ENCODE measurements at places on chromosomes 5 and 9.

DNA sequence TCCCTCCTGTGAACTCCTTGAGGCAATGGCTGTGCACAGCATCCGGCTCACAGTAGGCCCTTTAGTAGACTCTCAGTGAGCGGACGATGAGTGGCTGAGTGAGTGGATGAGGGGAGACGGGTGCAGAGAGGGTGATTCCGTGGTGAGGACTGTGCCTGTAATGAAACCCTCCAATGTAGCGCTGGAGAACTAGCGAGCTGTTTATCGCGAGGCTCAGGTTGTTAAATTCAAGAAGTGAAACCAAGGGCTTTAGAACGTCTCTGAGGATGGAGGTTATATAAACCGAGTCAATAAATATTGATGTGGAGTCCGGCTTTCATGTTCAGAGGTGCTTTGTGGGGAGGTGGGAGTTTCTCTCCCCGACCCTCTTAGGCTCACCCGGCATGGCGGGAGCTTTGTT is 53.2 kb downstream of the NSG2 start:
- no peak for DNase-seq

DNA sequence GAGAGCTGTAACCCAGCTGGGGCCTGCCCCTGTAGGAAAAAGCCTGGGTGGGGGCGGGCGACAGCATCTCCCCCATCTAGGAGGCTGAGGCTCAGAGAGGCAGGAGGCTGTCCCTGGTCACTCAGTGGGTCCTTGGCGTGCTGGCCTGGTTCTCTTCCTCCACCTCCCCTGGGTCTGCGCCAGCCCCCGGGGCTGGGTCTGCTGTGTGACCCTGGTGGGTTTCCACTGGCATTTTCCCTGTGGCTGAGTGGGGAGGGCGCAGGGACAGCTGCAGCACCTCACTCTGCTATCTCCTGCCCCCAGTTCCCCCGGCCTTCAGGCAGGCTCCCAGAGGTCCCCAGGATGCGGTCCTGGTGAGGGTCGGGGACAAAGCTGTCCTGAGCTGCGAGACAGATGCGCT is 59.5 kb upstream of the ASS1 start:
- no peak for DNase-seq

GRCh38 chr9:121884057-121884541 is 209.0 kb downstream of the TTLL11 start:
- no peak for DNase-seq

DNA sequence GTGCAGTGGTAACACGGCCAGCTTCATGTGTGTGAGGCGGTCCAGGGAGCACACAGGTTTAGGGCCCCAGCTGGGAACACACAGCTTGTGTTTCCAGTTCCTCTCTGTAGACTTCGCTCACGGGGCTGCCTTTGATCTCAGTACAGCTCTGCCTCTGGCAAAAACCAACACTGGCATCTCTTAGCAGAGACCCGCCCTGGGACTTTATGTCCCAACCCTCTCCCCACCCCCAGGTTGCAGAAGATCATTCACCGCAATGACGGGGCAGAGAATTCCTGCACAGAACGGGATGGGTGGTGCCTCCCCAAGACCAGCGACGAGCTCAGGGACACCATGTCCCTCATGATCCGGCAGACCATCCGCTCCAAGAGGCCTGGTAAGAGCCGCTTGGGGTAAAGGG is 5.2 kb upstream of the CEL start:
- no peak for DNase-seq

- no peak for DNase-seq
Measured at GRCh38 chr9:130557077-130557468, 22.3 kb upstream of the FUBP3 start.

GRCh38 chr5:35979715-35980114 is 11.5 kb downstream of the UGT3A1 start:
- no peak for DNase-seq

- no peak for DNase-seq
Measured at GRCh38 chr9:132729235-132729890, 59.1 kb downstream of the GTF3C4 start.

- no peak for DNase-seq
Measured at GRCh38 chr5:71862507-71863060, 143.5 kb downstream of the CARTPT start.

GRCh38 chr5:58439094-58439644 is 20.7 kb downstream of the PLK2 start:
- DNase-seq, result no peak

GRCh38 chr5:157259699-157260098 is 6.2 kb upstream of the CYFIP2 start:
- DNase-seq, result no peak

DNA sequence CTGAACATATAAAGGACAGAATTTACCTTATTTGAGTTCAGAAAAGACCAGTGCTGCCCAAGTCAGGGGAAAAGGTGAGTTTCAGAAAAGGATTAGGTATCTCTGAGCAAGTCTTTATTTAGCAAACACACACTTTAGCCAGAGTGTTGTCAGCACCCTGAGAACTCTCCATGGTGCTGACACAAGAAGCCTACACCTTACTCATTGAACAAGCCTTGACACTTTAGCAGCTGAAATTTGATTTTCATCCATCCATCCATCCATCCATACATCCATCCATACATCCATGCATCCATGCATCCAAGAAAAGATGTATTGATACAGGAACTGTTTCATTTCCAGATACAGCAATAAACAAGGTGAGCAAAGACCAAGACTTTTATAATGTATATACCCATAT is 311.2 kb downstream of the TRIM32 start:
- DNase-seq, result no peak

DNA sequence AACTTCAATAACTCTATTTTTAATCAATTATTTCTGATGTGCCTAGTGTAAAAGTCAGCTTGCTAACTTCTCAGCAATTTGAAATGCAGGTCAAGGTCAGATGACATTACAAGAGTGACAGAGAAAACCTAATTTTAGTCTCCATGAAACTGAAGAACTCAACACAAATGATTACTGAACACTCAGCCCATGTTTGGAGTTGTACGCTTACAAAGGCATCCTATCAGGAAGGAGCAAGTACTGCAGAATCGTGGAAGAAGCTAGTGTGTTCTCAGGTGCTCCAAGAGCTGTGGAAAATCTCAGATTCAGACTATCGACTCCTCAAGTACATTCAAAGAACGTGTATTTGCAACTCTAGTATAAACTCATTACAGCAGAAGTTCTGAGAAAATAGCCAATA is 526.7 kb downstream of the PDE4D start:
- no peak for DNase-seq

DNA sequence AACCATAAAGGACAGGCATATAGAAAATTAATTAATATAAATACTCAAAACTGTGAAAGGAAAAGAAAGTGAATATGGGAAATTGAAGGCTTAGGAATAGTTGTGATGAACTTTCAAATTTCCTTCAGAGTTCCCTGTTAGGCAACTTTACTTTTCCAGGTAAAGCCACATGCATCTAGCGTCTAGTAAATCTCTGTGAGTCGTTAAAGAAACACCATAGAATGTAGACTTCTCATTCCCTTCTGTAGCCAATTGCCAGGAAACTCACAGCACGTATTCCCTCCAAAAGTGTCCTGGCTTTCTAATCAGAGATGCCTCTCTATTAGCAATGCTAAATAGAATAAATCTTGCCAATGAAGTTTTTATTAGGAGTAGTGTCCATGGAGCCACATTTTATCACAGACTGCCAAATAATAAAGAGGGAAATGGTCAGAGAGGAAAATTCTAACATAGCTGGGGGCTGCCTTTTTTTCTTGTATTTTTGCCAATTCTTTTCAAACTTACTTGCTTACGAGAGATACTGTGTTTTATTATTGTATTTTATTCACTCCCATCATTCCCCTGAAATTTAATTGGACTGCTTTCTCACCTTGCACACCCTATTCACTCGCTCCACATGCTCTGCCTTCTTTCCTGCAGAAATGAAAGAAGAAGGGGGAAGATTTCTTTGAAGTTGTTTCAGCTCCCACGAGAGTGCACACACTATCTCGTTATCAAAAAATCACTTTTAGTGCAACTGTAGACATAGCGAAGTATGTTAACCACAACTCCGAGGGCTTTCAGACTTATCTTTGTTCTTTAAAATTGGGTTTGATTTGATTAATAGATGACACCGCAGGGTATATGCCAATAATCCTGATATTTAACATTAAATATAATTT is 439.0 kb downstream of the CSNK1G3 start:
- DNase-seq, result no peak

DNA sequence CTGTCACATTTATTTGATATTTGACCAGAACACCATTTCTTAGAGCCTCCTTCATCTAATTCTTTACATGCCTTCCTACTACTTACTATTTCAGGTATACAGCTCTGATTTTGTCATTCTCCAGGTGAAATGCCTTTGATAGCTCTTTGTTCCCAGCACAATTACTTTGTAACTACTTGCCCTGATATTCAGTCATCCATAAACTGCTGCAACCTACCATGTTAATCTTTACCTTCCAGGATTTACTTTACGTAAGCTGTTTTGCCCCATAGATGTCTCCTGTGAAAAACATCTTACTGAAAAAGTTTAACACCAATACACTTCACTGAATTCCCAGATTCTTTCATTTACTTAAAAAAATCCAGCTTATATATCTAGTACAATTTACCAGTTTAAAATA is 443.8 kb upstream of the CYLC2 start:
- no peak for DNase-seq

DNA sequence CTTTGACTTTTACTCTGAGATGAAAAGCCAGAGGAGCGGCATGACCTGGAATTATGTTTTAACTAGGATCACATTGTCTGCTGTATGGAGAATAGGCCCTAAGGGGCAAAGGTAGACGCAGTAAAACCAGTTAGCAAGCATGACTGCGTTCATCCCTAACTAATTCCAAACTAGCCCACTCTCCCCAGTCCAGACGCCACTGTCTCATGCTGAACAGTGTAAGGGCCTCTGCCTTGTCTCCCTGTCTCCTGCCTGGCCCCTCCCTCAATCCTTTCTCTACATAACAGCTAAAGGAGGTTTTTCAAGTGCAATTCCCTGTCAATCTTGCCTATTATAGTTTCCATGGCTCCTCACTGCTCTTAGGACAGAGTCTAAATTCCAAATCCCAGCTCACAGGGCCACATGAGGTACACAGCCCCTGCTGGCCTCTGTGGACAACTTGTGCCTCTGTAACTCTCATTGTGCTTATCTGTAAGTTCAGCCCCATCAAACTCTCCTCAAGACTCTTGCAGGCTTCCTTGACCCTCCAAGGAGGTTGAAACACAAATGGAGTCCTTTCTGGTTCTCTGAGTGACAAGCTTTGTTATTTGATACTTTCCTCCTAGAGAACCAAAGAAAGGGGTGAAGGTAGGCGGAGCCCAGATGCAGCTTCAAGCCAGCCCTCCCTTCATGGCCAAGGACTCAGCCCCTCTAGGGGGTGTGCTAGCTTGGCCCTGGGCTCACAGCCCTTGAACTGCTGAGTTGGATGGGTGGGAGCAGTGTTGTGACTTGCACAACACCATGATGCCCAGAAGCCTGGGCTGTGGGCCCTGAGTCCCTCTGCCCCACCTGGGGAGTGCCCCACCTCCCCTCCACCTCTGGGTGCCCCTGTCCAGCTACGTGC is 16.0 kb upstream of the SLC22A4 start:
- no peak for DNase-seq
